ENCODE measurements at places on chromosomes 11 and 22. TPM values are rescaled to one million over a fixed set of nuclear protein-coding genes. Genes with fewer than 3 reads are reported as not detected.

GRCh38 chr11:67262731-67263675 lies 3.3 kb upstream of the GRK2 start:
- DNase-seq: peak; percentile 79

DNA sequence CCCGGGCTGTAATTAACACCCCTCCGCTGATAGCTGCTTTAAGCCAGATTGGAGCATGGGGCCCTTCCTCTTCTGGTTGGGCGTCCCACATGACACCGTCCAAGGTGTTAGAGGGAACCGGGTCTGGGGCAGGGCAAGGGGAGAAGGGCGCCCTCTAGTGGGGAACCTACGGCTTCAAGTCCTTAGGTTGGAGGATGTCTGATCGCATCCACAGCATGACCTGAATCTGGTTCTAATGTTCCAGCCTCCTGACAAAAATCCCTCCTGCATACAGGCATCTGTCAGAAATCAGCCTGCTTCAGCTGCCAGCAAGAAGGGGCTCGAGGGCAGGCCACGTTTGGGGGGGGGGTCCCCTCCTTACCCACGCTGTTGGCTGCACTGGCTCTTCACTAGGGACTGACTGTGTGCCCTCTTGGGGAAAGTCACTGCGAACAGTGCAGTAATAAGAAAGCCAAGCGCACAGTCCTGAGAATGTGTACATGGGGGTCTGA lies 94.2 kb upstream of the TBCEL start:
- no peak for DNase-seq

Gene MPZL2
- total RNA-seq: 18.6 TPM

Gene USP28
- total RNA-seq: 11.6 TPM

Gene ZNF202
- total RNA-seq: 3.4 TPM
